T-helper 17 cell (primary cell): ENCODE measurements at places on chromosomes 4 and X. TPM values are rescaled to one million over a fixed set of nuclear protein-coding genes. Genes with fewer than 3 reads are reported as not detected.
A peak's percentile ranks its signal among the peaks of the same experiment; 100 is the strongest.

The IL13RA1 gene
- 2.2 TPM for total RNA-seq

The RTL5 gene
- total RNA-seq: 2.6 TPM

DNA sequence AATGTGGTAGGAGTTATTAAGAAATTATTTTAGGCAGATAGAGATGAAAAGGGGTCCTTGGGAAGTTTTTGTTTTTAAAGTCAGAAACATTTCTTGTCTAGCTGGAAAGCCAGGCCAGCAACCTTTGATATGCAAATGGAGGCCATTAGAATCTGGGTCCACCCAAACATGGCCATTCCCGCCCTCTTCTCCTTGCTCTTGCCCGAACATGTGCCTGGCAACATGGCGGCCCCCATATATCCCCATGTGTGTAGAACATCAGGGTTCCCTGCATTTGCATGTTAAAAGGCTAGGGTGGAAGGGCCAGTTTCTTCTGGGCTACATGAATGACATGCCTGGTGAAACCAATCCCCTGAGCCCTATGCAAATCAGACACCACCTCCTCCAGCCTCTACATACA lies 80.7 kb upstream of the PLAC8 start:
- no peak for DNase-seq

DNA sequence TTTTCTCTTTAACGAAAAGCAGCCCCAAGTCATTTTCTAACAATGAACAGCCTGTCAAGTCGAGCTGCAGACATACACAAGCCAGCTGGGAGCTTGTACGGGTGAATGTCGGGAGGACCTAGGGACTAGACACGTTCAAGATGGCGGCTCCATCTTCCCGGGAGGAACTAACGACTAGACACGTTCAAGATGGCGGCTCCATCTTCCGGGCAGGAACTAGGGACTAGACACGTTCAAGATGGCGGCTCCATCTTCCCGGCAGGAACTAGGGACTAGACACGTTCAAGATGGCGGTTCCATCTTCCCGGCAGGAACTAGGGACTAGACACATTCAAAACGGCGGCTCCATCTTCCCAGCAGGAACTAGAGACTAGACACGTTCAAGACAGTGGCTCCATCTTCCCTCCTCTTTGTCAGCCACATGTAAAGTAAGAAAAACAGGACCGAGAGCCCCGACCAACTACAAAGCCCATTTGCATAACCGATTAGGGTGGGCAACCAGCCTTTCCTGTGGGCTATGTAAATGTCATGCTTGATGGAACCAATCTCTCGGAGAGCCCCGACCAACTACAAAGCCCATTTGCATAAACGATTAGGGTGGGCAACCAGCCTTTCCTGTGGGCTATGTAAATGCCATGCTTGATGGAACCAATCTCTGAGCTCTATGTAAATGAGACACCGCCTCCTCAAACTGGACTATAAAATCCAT lies 175.5 kb downstream of the DHRSX start:
- peak; percentile 13 for DNase-seq

The CCDC160 gene
- total RNA-seq: not detected

DNA sequence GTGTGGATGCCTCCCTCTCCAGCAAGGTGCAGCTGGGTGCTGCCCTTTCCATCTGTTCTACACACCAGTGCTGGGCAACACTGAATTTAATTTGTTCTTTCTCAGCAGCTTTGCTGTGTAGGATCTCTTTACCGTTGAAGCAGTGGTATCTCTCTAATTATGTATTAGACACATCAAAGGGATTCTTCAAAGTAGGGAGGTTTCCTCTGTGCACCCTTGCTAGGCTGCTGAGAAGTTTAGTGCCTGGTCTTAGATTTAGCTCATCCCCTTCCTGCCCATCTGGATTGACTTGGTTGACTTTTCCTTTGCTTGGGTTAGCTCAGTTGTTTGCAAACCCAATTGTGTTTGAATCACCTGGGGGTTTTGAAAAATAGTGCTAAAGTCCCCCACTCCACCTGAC lies 27.8 kb upstream of the LDB2 start:
- no peak for DNase-seq

GRCh38 chr4:83009529-83009928 lies 1.1 kb downstream of the LIN54 start:
- DNase-seq: no peak

The SPANXB1 gene
- total RNA-seq: not detected

GRCh38 chrX:136209016-136209738 lies 42.0 kb downstream of the MAP7D3 start:
- no peak for DNase-seq

- no peak for DNase-seq
Measured at GRCh38 chr4:180219080-180219479, 2024.1 kb upstream of the TENM3 start.

The ADH1A gene
- total RNA-seq: not detected

DNA sequence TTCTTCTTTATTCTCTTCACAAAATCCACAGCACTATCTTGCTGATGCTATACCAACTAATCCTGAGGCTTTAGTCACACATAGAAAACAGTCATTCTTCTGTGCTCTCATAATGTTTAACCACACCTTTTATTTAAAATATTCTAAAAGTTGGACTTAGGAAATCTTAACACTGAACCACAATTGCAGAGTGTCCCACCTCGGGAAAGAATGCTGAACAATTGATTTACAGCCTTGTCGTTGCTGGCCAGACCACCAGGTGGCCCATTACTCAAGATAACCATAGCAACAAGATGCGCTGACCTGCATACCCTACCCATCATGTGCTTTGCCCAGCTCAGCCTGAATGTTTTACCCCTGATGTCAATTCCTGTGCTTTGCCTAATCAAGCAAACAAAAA lies 100.8 kb downstream of the ARSJ start:
- DNase-seq: no peak

DNA sequence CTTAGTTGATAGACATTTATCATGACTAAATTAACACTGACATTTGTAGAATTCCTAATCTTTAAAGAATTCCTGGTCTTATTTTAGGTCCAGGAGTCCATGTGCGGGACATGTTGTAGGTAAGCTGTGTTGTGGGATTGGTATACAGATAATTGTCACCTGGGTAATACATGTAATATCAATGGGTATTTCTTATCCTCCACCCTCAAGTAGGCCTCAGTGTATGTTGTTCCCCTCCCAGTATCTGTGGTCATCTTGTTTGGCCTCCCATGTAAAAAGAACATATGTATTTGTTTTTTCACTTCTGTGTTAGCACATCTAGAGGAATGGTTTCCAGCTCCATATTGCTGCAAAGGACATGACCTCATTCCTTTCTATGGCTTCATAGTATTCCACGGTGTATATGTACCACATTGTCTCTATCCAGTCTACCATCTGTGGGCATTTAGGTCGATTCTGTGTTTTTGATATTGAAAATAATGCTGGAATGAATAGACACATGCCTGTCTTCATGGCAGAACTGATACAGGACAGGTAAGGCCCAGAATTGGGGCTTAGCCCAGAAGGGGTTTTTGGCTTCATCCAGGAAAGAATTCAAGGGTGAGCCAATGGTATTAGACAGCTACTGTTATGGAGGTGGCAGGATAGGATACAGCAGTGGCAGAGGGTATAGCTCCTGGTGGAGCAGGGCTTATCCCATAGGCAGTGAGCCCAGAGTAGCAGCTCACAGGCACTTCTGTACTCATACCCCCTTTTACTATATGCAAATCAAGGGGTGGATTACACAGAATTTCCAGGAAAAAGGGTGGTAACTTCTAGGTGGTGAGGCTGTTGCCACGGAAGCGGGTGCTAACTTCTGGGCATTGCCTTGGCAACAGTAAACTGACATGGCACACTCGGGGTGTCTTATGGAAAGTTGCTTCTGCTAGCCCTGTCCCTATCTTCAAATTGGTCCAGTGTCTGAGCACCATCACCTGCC lies 66.1 kb upstream of the WDR1 start:
- DNase-seq: no peak

The UGT8 gene
- total RNA-seq: 0.50 TPM

DNA sequence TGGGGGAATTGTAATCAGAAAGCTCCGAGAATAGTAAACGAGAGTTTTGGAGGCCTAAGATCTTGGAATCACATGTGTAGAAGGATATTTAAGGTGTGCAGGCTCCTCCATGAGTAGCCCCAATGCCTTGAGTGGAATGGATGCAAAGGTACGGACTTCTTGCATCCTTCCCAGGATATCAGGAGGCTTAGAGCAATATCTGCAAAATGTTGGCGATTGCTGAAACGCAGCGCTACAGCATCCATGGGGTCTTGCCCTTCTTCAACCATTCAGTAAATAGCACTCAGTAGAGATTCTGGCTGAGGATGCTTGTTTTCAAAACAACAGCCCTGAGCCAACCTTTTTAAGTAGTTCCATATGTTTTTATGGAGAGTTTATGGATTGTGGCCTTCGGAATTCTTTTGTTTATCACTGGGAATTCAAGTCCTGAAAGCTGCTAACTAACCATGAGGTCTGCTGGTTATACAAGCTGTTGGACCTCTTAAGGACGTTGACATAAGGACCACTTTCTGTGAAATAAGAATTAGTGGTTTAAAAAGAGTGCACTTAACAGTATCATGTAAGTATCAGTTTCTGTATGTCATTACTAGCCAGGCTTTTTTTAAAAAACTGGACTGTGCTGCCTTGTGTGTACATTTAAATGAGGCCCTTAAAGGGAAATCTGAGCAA lies 228.8 kb upstream of the PGRMC2 start:
- DNase-seq: no peak

The MTNR1A gene
- total RNA-seq: not detected

- DNase-seq: no peak
Measured at GRCh38 chr4:100414016-100414790, 103.6 kb downstream of the EMCN start.

The STPG2 gene
- 0.17 TPM for total RNA-seq

GRCh38 chr4:150482581-150482980 lies 99.4 kb upstream of the MAB21L2 start:
- no peak for DNase-seq

- DNase-seq: no peak
Measured at GRCh38 chr4:164874789-164875188, 2.2 kb upstream of the APELA start.

- DNase-seq: no peak
Measured at GRCh38 chr4:119478446-119479179, 150.0 kb downstream of the PDE5A start.

DNA sequence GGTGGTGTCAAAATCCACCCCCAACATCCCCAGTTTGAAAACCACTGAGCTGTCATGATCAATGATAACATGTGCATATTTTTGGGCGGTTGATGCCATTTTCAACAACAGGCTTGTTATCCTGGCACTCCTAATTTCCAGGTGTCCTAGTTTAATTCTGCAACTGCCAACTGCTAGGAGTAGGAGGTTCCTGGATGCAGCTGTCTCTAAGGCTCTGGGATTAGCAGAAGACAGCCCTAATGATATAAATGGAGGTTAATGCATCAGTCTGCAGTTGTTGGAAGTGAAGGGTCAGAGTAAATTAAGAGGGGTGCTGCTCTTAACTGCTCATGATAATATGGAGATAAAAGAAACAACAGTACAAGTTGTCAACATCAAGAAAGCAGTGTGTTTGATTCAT lies 23.8 kb downstream of the ARFIP1 start:
- no peak for DNase-seq

DNA sequence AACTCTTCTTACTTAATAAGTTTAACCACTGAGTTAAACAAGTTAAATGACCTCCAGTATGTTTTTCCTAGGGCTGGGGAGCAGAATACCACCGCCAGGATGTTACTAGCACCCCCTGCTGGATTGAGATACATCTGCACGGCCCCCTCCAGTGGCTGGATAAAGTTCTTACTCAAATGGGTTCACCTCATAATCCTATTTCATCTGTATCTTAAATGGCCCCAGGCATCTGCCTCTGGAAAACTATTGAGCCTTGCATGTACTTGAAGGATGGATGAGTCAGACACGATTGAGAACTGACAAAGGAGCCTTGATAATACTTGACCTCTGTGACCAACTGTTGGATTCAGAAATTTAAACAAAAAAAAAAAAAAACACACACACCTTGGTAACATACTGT lies 61.5 kb upstream of the MMAA start:
- no peak for DNase-seq

The CC2D2A gene
- total RNA-seq: 0.60 TPM

DNA sequence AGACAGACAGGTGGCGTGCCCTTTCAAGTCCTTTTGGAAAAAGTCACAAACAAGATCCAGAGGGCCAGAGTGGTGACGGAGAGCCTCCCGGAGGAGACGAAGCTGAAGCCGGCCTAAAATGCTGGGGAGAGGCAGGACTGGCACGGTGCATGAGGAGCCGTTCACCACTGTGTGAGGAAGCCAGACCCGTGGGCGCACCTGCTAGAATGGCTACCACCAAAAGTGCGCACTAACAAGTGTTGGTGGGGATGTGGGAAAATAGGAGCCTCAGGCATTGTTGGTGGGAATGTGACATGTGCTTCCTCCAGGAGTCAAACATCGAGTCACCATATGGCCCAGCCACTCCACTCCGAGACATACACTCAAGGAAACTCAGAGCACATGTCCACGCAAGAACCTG lies 67.4 kb upstream of the HELT start:
- DNase-seq: no peak

The PPBP gene
- total RNA-seq: 1,001 TPM

The PNMA6A gene
- total RNA-seq: 0.20 TPM

The EDA2R gene
- total RNA-seq: 0.37 TPM

The MXD4 gene
- total RNA-seq: 81.4 TPM

GRCh38 chrX:42538405-42538804 lies 239.6 kb downstream of the PPP1R2C start:
- no peak for DNase-seq
